ENCODE measurements at places on chromosomes 12 and 14. TPM values are rescaled to one million over a fixed set of nuclear protein-coding genes. Genes with fewer than 3 reads are reported as not detected.

DNA sequence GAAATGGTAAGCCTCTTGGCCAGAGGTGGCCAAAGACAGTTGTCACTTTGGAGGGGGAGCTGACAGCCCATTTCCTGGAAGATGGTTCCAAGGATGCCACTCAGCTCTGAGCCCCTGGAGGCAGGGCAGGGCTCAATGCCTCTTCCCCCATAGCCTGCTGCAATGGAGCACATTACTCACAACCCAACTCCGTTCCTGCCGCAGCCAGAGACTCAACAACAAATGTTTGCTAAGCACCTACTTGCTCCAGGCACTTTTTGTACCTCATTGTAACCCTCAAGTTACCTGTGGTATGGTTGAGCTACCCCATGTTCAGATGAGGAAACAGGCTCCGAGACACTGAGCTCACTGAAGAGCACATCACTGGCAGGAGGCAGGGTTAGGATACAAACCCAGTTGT, 19.5 kb downstream of the IRF2BPL start:
- no peak for DNase-seq

DNA sequence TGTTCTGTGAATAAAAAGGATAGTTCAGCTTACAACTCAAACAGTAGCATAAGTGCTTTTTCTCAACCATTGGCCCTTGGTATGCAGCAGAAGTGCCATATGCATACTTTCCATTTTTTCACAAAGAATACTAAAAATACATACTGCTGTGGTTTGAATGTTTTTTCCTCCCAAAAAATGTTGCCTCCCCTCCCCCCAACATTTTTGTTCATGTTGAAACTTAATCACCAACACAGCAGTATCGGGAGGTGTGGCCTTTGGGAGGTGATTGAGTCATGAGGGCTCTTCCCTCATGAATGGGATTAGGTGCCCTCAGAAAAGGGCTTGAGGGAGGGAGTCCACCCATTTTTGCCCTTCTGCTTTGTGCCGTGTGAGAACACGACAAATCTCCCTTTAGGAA, 198.6 kb downstream of the ESR2 start:
- no peak for DNase-seq

DNA sequence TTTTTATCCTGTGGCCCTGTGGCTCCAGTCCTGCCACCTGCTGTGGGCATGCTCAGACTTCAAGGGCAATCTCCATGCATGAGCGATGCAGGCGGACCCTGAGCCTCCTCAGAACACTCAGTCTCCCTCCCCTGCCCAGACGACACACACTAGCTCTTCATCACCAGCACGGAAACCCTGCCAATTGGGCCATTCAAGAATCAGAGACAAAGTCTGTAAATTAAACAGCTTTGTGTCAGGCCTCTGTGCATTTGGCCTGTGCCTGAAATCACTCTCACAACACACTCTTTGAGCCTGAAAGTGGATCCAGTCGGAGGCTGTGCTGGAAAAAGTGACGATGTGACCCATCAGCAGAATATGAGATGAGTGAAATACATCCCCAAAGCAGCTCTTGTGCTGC, 12.5 kb downstream of the POU6F1 start:
- DNase-seq = no peak

DNA sequence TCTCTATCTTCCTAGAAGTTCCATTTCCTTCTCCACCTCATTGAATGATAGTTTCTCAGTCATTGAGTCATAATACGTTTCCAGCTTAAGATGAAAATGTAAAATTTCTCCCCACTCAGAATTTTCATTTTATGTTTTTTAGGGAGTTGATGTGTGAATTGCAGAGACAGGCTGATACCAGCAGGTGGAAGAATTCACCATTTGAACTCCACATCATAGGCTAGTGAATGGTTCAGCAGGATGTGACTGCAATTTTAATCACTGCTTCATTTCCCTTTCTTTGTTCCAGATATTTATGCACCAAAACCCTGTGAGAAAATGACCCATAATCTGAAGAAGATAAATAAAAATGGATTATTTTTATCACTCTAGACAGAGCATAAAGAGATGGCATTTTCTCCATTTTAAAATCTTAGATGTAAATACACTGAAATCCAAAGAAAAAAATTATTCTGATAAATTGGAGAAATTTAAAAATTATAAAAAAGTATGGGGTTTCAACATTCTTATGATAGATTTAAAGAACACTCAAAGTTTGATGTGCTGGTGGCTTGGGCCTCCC, 10.6 kb upstream of the PYGL start:
- DNase-seq = no peak

DNA sequence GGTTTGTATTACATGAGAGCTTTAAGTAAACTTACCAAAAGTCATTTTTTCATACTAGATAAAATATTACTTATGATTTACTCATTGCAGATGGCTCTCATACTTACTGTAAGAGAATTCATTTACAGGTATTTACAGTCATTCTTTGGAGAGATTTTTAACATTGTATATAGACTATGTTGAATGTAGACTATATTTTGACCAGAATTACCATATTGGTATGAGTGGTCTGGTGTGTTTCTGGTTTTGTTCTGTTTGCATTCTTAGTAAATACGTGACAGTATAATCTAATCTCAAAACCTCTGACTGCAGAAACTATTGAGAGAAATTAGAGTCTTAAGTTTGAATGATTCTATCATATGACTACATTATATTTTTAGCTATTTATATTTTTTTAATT, 91.1 kb downstream of the USP15 start:
- no peak for DNase-seq

GRCh38 chr12:27282754-27283153, 38.7 kb downstream of the STK38L start:
- DNase-seq = no peak

GRCh38 chr12:117125272-117125613, 26.0 kb upstream of the TESC start:
- DNase-seq = peak; percentile 4

GRCh38 chr12:26732005-26732908, 100.7 kb downstream of the ITPR2 start:
- DNase-seq = no peak

GRCh38 chr12:104775731-104776231, 182.3 kb downstream of the SLC41A2 start:
- no peak for DNase-seq

DNA sequence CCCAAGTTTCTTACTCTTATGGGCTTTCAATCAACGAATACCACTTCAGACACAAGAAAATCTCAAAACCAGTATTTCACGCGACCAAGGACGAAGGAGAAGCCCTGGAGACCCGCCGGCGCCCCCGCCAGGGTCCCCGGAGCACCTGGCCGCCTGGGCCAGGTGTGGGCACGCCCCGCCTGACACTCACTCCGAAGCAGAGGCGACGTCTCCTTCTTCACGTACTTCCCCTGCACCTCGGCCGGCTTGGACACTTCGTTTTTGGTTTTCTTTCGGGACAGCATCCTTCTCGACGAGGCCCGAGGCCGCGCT, 466 bp downstream of the SAV1 start:
- no peak for DNase-seq

DNA sequence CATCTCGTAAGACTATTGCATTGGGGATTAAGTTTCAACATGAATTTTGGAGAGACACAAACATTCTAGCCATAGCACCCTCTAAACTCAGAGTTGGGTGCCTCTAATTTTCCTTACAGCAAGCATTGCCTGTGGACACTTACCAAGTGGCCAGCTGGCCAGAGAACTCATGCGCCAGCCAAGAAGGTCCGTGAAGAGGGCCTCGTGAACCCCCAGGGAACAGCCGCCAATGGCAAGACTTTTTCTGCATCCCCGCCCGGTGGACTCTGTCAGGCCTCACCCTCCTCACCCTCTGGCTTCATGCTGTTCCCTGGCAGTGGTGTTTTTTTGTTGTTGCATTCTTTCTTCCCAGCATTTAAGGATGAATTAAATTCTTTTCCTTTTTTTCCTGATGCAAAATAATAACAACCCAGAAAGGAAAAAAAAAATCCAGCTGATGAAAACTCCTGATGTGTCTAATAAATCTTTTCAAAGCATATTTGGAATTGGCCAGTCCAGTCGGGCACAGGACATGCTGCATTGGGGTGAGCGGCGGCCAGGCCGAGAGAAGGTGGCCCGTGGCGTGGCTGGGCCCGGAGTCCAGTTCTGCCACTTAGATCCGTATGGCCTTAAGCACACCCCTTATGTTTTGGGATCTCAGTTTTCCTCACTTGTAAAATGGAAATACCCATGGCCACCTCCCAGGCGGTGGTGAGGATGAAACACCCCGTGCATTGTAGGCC, 191.9 kb upstream of the DIO3 start:
- DNase-seq = no peak

GRCh38 chr14:68874746-68875155, 81.9 kb upstream of the ZFP36L1 start:
- no peak for DNase-seq

DNA sequence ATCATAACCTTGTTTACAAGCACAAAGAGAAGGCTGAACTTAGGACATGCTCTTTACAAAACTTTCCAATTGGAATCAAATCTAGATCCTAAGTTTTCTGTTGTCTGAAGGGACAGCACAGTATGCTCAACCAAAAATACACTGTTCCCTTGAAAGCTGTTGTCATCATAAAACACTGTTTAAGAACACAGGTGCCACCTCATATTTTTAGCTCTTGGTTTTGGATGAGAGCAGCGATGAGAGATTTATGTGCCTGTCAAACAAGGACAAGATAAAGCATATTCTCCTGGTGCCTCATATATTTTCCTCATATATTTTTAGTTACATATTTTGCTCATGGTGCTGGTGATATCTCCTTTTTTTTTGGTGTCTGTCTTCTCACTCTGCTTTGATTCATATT, 788.4 kb downstream of the AACS start:
- DNase-seq = no peak

GRCh38 chr12:124913474-124914391, 717 bp downstream of the UBC start:
- peak; percentile 96 for DNase-seq

Gene HVCN1
- total RNA-seq = 21.3 TPM

Gene GUCY2C
- not detected for total RNA-seq

Gene TMEM30B
- total RNA-seq = 22.5 TPM

Gene SPPL3
- total RNA-seq = 44.1 TPM

Gene AGAP2
- 5.4 TPM for total RNA-seq

Gene SPRYD3
- 50.4 TPM for total RNA-seq

Gene INSM2
- total RNA-seq = not detected

Gene DCAF5
- total RNA-seq = 57.3 TPM

Gene SYNJ2BP
- total RNA-seq = 42.3 TPM

Gene PDE3A
- total RNA-seq = 8.4 TPM

Gene TSPAN19
- not detected for total RNA-seq

Gene KSR2
- 1.4 TPM for total RNA-seq

Gene PLBD1
- total RNA-seq = 49.3 TPM

Gene SPTB
- total RNA-seq = 3.0 TPM

Gene CIT
- total RNA-seq = 6.8 TPM

Gene ART4
- total RNA-seq = 5.7 TPM

Gene FBLN5
- total RNA-seq = 245 TPM
